ENCODE measurements at places on chromosomes 4 and X. TPM values are rescaled to one million over a fixed set of nuclear protein-coding genes. Genes with fewer than 3 reads are reported as not detected.

GRCh38 chrX:9681011-9681410, 84.6 kb downstream of the GPR143 start:
- no peaks in the 10 kb centered on the region for H3K27me3 ChIP-seq
- no peak overlapping the region for H3K27ac ChIP-seq
- H3K4me1 ChIP-seq: no peaks in the 10 kb centered on the region

MTMR8 gene
- 6.9 TPM for total RNA-seq

DNA sequence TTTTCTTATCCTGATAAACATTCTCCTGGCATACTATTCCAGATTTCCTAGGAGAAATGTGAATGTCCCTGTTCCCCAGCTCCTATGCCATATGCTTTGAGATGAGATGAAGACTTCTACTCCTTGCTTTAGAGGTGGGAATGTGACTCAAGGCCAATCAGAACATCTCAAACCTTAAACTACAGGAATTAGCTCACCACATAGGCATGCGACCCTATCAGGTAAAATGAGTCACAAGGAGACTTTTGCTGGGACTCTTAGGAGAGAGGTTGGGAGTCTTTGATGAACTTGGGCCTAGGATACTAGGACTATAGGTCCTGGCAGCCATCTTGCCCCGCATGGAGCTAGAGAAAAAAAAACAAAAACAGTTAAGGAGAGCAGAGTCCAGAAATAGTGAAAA, 5.8 kb upstream of the USO1 start:
- H3K27ac ChIP-seq: no peak overlapping the region
- DNase-seq: no peak
- no peaks in the 10 kb centered on the region for H3K36me3 ChIP-seq
- H3K4me1 ChIP-seq: no peaks in the 10 kb centered on the region
- no peaks in the 10 kb centered on the region for H3K27me3 ChIP-seq
- no peak overlapping the region for H3K4me3 ChIP-seq

DNA sequence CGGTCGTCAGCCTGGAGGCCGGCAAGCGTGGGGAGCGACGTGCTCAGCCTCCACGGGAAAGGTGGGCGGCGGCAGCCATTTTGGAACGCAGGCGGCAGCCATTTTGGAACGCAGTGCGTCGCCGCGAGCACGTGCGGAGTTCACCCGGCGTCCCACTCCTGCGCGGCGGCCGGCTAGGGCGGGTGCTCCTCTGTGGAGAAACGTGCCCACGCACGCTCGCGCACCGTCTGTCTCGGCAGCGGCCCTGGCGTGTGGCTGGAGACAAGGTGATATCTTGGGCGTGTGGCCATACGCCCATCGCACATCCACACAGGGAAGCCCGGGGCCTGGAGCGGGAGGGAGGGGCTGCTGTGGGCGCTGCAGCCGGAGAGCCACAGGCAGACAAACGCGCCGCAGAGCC, 21.1 kb downstream of the CPLX1 start:
- H3K27ac ChIP-seq: no peak overlapping the region
- no peaks in the 10 kb centered on the region for H3K4me1 ChIP-seq
- H3K36me3 ChIP-seq: no peaks in the 10 kb centered on the region
- H3K27me3 ChIP-seq: no peaks in the 10 kb centered on the region
- H3K4me3 ChIP-seq: no peak overlapping the region
- no peak for DNase-seq

NAT8L gene
- 0.17 TPM for total RNA-seq

DNA sequence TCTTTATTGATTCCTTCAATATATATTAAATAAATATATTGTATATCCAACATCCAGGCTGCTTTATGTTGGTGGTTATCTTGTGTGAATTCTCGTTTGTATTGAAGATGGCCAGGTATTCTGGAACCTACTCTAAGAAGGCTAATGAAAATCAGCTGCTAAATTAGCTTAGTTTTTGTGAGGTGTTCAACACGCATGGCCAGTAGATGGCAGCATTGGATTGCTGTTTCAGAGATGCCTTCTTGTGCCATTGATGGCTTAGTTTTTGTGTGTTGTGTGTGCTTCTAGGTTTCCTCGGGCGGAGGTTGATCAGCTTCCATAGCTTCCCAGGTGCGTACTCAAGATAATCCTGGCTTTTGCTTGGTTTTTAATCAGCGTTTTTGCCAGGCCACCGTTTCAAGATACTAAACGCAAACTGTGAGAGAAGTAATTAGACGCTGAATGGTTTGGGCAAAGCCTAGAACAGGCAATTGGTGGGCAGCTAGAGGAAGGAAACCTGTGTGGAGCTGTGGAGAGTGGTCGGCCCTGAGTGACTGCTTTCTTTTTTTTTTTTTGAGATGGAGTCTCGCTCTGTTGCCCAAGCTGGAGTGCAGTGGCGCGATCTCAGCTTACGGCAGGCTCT, 15.1 kb downstream of the NOCT start:
- H3K27me3 ChIP-seq: no peaks in the 10 kb centered on the region
- H3K27ac ChIP-seq: no peak overlapping the region
- DNase-seq: peak; percentile 74
- H3K4me1 ChIP-seq: no peaks in the 10 kb centered on the region
- H3K36me3 ChIP-seq: no peaks in the 10 kb centered on the region

LRPAP1 gene
- 157 TPM for total RNA-seq

DNA sequence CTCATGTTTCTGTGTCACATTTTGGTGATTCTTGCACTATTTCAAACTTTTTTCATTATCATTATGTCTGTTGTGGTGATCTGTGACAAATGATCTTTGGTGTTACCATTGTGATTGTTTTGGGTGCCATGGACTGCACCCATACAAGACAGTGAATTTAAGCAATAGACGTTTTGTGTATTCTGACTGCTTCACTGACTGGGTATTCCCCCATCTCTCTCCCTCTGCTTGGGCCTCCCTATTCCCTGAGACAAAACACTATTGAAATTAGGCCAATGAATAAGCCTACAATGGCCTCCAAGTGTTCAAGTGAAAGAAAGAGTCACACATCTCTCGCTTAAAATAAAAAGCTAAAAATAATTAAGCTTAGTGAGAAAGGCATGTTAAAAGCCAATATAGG, 60.2 kb downstream of the BANK1 start:
- H3K4me1 ChIP-seq: no peaks in the 10 kb centered on the region
- H3K4me3 ChIP-seq: no peak overlapping the region
- no peaks in the 10 kb centered on the region for H3K36me3 ChIP-seq
- no peak overlapping the region for H3K27ac ChIP-seq

DNA sequence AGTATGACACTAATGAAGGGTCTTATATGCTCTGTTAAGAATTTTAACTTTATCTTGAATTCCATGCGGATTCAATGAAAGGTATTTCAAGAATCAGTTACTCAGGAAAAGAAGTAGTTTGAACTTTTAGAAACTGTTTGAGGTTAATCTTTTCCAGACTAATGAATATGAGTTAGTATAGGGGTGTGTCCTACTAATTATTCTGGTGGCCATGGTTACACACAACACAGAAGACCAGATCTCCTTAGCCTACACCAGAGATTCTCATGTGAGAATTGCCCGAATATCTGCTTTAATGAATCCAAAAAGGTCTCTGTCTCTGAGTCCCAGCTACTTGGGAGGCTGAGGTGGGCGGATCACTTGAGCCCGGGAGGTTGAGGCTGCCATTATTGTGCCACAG, 100.4 kb downstream of the MMRN1 start:
- H3K4me1 ChIP-seq: no peaks in the 10 kb centered on the region
- no peak overlapping the region for H3K27ac ChIP-seq
- no peaks in the 10 kb centered on the region for H3K27me3 ChIP-seq
- H3K36me3 ChIP-seq: no peaks in the 10 kb centered on the region

GRCh38 chr4:112023402-112023950, 121.8 kb upstream of the FAM241A start:
- H3K4me1 ChIP-seq: no peaks in the 10 kb centered on the region
- no peaks in the 10 kb centered on the region for H3K27me3 ChIP-seq
- no peaks in the 10 kb centered on the region for H3K36me3 ChIP-seq
- DNase-seq: no peak

DNA sequence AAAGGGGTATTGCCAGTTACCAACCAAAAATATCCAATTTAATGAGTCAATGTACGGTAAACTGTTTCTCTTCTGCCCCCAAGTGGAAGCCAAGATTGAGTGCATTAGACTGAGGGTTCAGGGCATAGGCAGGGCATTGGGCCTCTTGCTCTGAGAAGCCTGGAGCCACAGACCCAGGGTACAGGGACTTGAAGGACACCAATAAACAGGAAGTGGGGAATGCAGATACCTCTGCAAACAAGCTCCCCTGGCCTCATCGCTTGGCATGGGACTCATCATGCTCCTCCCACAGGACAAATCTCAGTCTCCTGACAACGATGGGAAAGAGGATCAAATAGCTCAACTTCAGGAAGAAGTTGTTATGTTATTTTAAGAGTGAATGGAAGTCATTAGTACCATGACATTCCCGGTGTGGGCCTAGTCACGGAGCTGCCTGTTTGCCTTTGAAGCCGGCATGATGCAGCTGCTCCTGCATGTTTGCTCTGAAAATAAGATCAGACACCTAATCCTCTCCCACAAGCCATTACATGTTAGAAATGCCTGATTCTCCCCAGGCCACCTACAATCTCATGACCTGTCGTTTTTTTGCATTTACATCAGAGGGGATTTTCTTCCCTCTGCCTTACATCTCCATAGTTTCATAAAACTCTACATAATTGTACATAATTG, 224.2 kb downstream of the RCHY1 start:
- no peak overlapping the region for H3K27ac ChIP-seq
- H3K4me3 ChIP-seq: no peak overlapping the region
- H3K27me3 ChIP-seq: no peaks in the 10 kb centered on the region
- no peaks in the 10 kb centered on the region for H3K36me3 ChIP-seq

ERAS gene
- not detected for total RNA-seq

TCP11X1 gene
- total RNA-seq: not detected

GPC3 gene
- 2.0 TPM for total RNA-seq

DNA sequence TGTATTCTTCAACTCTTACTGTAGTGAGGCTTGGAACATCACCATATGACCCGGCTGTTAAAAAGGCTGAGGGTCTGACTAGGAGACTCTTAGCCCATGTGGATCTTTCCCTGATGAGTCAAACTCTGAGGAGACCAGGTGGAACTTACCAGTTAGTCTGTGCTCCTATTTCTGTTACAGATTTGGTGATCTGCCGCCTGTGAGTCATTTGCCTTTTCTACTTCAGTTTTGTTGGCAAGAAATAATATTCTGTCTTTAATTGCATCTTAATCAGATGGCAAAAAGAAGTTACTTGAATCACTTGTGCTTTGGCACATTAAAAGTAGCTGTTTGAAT, 48.4 kb downstream of the MTM1 start:
- H3K4me3 ChIP-seq: no peak overlapping the region
- no peak overlapping the region for H3K27ac ChIP-seq
- DNase-seq: no peak
- H3K27me3 ChIP-seq: no peaks in the 10 kb centered on the region
- H3K36me3 ChIP-seq: no peaks in the 10 kb centered on the region

GRCh38 chr4:80060804-80061203, 12.2 kb downstream of the ANTXR2 start:
- DNase-seq: no peak
- no peak overlapping the region for H3K4me3 ChIP-seq
- H3K4me1 ChIP-seq: no peaks in the 10 kb centered on the region
- no peaks in the 10 kb centered on the region for H3K27me3 ChIP-seq

All from colonic mucosa (tissue), 4 donors.